ENCODE measurements at places on chromosomes 7 and 10.

DNA sequence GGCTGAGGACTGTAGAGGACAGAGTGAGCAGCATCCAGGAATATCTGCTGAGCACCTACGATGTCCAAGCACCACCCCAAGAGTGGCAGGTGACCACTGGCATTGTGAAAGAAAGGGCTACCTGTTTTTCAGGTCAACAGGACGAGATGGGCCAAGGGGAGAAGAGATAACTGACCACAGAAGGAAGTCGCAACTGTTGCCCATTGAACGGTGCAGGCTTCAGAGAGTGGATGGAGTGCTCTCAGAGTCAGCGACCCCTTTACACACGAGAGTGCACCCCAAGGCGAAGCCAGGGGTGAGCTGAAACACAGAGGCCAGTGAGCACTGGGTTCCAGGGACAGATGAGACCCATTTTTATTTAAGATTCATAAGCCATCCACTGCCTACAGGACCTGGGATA, 42.3 kb downstream of the HIPK2 start:
- DNase-seq = no peak

DNA sequence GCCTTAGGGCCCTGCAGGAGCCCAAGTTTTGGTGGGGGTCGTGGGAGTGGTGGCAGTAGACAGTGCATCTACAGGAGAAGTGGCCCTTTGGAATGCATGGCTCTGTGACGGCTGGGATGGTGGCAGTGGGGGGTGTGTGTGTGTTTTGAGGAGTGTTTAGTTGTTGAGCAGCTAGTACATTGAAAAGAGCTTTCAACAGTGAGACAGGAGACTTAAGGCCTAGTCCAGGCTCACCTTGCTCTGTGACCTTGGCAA, 27.1 kb downstream of the ZNF775 start:
- DNase-seq = no peak

- no peak for DNase-seq
Measured at GRCh38 chr10:7260412-7260900, 150.4 kb downstream of the SFMBT2 start.

- DNase-seq = no peak
Measured at GRCh38 chr7:131194070-131194865, 133.4 kb upstream of the MKLN1 start.

DNA sequence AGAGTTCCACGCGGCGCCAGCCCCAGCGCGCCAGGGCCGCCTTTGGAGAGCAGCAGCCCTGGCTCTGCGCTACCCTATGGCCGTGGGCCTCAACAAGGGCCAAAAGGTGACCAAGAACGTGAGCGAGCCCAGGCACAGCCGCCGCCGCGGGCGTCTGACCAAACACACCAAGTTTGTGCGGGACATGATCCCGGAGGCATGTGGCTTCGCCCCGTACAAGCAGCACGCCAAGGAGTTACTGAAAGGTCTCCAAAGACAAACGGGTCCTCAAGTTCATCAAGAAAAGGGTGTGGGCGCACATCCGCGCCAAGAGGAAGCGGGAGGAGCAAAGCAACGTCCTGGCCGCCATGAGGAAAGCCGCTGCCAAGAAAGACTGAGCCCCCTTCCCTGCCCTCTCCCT, 144.1 kb downstream of the SRPK2 start:
- DNase-seq = no peak

DNA sequence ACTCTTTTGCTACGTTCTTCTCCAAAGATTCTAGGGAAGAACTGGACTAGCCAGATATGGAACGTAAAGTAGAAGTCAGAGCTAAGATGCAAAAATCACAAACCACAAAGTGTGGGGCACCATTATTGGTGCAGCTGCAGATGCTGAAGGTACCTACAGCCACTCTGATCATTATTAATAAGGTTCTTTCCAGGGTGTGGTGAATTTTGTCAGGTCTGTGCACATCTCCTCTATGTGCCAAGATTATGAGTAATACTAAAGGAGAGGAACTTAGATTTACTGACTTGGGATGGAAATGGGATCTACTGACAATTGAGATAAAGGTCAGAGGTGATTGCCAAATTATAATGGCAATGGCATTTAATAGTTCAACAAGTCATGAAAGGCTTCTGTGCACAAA, 148.2 kb downstream of the RAPGEF5 start:
- no peak for DNase-seq

- DNase-seq = no peak
Measured at GRCh38 chr10:45452743-45453452, 78.9 kb downstream of the ALOX5 start.

DNA sequence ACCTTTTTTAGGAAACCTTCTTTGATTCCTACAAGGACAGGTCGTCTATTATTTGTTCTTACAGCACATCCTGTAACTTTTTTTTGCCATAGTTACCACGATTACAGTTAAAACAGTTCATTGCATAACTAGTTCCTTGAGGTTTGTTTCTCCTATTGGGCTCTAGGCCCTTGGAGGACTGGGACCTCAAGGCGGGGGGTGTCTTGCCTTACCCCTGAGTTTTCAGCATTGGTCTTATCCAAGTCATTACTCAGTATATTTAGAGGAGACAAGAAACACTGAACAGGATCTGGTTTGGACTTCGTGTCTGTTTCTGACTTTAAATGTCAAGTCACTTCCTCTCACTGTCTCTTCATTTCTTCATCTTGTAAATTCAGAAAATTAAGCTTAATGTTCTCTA, 369.8 kb downstream of the SDK1 start:
- no peak for DNase-seq

GRCh38 chr7:47420122-47420780, 161.7 kb downstream of the TNS3 start:
- no peak for DNase-seq

DNA sequence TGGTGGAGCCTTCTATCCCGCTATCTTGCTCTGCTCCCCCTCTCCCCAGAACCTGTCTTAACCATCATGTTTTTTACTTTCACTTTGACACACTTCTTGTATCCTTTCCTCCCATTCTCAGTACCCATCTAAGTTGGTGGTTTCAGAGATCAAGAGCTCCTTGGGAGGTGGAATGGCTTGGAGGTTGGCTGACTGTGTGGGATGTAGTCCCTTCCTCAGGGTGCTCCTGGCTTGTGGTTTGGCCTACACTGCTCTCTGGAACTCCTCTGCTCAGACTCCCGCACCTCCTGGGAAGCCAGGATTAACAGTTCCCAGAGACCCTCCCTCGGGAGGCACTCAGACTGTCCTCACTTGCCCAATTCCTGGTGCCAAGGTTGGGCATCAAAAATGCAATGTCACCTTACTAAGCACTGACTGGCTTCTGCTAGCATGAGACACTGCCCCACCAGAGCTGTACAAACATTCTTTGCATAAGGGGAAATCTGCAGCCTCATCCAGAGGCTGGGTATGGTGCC, 93.1 kb upstream of the NAMPT start:
- DNase-seq = no peak

DNA sequence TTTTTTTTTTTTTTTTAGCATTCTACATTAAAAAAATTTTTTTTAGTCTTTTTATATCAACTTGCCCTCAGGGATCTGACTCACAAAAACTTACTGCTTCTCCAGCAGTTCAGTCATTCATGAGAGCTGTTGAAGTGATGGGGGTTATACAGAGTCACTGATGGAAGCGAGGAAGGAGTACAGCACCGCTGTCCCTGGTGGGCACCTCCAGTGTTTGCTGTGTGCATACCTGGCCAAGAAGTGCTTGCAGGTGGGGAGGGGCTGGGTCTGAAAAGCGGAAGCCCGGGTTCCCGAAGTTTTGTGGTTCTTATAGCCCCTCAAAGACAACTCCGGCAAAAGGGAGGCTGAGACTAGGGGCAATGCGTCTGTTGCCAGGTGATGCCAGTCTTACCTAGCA, 46.2 kb downstream of the MINDY4 start:
- no peak for DNase-seq

GRCh38 chr7:50379082-50379481, 71.1 kb downstream of the FIGNL1 start:
- DNase-seq = no peak

- DNase-seq = no peak
Measured at GRCh38 chr10:128152741-128153580, 26.7 kb upstream of the MKI67 start.

DNA sequence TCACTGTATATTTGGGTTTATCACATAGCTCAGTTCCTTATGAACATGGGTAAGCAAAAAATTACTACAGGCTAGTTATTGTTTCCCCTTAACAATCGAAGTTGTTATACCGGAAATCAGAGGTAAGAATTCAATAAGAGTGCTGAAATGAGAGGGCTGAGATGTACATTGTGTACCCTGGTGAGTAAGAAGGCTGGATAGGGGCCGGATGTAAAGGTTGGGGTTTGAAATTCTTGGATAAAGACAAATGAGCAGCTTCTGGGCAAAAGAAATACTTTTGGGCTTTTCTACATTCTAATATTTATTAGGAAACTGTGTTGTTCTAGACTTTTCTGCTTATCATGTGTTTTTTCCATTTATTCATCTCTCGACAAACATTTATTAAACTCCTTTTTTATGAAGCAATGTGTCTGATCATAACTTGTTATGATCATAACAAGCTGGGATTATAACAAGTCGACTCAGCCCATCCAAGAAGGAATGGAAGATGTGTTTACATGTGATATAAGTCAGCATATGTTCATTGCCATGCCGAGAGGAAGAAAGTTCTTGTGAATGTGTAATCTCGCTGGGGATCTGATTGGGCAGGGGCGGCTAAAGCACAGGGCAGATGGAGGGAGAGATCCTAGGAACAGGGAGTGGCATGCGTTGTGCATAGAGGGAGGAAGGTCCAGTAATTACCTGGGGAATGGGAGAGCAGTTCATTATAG, 155.3 kb downstream of the PLXDC2 start:
- no peak for DNase-seq

DNA sequence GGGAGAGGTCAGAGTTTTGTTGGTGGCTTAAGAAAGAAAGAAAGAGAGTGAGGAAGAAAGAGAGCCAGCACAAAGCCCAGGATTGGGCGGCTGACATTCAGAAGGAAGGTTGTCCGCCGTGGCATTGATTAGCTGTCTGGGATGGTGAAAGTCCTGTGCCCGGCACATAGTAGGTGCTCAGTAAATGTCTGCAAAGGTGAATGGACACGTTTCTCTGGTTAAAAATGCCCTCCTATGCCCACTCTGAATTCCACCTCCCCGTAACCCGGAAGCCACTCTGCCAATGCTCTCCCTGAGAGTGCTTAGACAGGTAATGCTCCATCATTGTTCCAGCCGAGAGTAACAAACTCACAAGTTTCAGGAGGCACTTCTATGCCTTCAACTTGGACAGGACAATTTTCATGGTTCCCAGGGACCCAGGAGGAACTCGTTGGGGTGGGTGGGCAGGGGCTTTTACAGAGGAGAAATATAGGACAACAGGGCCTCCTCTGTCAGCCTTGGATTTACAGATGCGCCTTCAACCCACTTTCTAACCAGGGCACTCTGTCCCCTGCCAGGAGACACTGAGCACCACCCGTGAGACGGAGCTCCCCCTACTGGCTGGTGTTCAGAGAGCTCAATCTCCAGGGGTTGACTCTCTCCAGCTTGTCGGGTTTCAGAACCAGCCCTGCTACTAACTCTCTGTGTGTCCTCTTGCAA, 411.5 kb upstream of the ZMIZ1 start:
- DNase-seq = peak; percentile 45

DNA sequence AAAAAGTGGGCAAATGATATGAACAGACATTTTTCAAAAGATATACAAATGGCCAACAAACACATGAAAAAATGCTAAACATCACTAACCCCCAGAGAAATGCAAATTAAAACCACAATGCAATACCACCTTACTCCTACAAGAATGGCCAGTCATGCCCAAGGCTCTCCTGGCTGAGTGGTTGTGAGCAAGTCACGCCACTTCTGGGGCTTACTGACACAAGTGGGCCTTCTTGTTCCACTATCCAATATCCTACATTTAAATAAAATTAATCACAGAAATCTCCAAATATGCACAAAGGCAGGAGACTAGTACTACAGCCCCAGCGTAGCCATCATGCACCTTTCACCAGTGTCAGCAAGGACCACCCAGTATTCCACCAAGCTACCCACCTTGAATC, 181.9 kb downstream of the TNS3 start:
- no peak for DNase-seq

GRCh38 chr10:60870416-60870728, 73.6 kb downstream of the RHOBTB1 start:
- no peak for DNase-seq

DNA sequence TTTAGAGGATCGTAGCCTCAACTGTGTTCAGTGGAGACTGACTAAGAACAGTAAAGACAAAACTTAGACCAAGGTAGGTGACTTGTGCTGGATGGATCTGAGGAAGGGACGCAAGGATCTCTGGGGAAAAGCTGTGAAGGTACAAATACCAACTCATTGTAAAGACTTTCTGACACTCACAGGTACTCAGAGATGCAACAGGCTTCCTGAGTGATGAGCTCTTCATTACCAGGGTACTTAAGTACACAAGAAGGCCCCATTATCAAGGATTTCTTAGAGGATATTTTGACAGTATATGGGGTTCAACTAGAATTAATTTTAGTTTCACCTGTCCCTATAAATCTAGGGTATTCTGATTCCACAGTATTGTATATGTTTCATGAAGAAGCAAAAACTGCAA, 440.7 kb downstream of the PLXDC2 start:
- DNase-seq = no peak

- DNase-seq = no peak
Measured at GRCh38 chr10:62718585-62718984, 85.9 kb upstream of the ADO start.

DNA sequence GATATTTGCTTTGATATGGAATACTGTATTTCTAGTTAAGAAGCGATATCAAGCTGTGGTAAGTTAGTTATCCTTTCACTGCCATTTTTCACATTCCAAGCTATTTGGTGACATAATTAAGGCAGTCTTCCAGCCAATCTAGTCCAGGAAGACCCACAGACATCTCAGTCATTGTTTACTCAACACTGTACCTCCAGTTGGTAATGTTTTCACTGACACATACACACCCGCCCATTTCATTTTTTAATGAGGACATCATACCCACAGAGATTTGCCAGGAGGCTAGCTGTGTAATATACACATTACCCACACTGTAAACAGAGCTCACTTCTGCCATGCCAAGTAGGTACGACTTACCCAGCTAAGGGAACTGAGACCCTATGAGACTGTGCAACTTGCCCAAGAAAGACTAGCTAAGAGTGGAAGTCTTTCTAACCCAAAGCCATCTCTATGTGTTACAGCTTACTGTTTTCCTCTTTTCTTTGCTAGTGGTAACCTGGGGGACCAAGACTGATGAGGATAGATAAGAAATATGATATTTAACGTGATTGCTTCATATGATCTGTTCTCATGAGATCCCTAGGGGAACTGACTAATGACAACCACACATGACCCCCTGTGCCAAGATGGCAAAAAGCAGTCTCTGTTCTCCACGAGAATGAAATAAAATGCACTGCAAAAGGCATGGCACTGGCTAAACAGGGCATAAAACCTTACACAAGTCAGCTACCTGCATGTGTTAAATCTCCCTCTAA, 179.0 kb downstream of the DGKI start:
- no peak for DNase-seq

Data from stimulated activated CD4-positive, alpha-beta T cell treated with anti-CD3 and anti-CD28 coated beads, Interleukin-4, amount 100 ng/mL, for 4 hours (primary cell).